Stimulated activated CD4-positive, alpha-beta T cell treated with anti-CD3 and anti-CD28 coated beads, Interleukin-4, amount 100 ng/mL, for 4 hours (primary cell): ENCODE measurements at places on chromosomes 1 and 21.
A peak's percentile ranks its signal among the peaks of the same experiment; 100 is the strongest.

DNA sequence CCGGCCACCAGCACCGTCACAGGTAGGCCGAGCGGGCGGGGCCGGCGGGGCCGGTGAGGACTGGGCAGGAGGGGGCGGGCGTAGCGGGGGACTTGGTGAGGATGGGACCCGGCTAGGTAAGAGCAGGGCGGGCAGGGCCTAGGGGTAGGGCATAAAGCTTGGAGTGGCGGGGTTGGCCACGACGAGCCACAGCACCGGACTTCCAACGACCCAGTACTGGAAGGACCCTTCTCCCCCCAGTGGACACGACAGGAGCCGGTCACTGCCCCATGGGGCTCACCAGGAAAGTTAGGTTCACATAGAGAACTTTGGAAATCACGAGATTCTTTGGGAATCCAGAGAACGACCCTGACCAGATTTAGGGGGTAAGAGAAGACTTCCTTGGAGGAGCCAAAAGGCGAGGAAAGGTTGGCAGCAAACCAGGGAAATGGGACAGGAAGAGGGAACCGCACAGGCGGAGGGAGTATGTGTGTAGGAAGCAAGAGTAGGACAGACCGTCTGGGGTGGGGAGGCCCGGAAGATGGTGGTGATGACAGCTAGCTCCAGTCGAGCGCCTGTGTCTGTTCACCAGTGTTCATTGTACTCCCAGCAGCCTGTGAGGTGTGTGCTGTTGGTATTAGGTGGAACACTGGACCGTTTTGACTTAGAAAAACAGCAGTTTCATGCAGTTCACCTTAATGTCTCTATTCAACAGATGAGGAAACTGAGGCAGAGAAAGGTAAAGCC is 20.4 kb downstream of the ZNF362 start:
- no peak for DNase-seq

DNA sequence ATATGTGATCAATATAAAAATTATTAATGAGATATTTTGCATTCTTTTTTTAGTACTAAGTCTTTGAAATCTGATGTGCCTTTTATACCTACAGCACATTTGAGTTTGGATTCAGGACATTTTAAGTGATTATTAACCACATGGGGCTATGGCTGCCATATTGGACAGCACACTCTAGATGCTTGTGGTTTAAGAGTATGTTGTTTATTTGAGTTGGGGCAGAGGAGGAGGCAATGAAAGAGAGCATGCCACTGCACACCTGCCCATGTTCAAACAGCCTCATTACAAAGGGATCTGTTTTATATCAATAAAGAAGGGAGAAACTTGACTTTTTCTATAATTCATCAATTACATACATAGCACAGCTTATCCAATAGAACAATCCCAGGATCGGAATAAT is 99.4 kb upstream of the EDEM3 start:
- no peak for DNase-seq

DNA sequence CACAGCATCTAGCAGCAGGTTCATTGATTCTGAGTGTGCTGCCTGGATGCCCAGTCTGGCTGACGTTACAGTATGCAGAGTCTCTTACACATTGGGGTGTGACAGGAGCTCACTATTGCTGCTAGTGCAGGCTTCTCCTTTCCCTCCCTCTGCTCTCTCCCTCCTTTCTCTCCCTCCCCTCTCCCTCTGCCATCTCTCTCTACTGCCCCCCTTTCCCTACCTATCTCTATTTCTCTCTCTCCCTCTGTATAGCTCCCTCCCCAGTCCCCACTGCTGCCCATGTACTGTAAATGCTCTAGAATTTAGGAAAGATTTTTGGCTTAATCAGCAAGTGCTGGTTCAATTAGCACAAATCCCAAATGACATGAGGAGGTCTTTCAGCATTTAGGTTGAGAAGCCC is 62.8 kb downstream of the PCBP3 start:
- no peak for DNase-seq

DNA sequence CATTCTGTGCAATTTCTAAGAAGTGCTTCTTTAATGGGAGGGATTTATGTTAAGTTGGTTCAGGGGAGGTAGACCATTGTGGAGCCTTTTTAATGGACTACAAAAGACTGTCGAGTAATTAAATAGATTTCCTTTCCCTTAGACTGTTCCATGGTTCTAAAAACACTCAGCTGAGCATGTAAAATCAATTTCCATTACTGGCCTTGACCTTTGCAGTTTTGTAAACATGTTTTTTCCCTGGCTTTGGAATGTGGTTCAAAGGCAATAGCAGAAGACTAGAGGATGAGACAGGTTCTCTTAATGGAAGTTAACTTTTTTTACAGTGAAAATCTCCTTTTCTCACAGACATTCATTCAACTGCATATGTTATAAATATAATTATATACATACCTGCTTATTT is 37.6 kb upstream of the BTG3 start:
- no peak for DNase-seq

GRCh38 chr1:56434025-56434424 is 145.3 kb downstream of the PLPP3 start:
- no peak for DNase-seq

- no peak for DNase-seq
Observed at GRCh38 chr1:37186246-37186756, 152.0 kb upstream of the GRIK3 start.

DNA sequence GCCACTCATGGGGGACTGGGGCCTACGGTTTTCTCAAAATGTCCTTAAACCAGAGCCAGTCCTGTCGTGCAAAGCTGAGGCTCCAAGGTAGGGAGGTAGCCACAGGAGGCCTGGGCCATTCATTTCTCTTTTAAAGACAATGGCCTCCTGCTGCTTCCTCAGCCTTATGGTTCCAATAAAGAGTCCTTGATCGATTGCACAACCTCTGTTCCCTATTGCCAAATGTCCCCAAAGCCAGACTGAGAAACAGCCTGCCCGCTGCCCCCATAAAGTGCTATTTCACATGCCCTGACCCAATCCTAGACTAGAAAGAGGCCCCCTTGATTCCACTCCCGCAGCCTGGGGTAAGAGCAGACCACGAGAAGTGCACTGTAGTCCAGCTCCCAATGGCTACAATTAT is 166.7 kb downstream of the CLIC6 start:
- DNase-seq: no peak

DNA sequence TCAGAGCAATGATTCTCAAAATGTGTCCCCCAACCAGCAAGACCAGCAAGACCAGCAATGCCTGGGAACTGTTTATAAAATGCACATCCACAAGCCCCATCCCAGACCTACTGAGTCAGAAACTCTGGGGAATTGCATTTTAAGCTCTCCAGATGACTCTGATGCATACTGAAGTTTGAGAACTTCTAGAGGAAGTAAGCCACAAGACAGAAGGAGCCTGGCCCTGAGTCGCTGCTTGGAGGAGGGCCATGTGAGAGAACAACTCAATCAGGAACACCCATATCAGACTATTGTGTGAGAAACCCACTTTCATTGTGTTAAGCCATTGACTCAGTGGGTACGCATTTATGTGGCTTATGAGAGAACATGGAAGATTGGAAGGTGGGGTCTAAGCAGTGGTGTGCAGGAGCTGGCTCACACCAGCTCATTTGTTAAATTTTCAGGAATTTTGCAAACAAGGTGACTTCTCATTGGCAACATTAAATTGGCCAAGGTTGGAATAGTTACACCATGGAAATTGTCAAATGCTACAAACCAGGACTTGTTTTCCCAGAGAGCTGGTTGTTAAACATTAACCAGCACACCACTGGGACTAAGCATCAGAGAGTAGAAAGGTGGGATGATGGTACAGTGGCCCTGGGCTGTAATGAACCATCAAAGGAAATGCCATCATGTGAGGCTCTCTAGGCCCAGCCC is 38.9 kb downstream of the ATP1A1 start:
- no peak for DNase-seq

GRCh38 chr1:30380625-30380984 is 342.8 kb downstream of the MATN1 start:
- DNase-seq: no peak

- DNase-seq: no peak
Observed at GRCh38 chr1:34711485-34711884, 43.4 kb upstream of the GJB5 start.

DNA sequence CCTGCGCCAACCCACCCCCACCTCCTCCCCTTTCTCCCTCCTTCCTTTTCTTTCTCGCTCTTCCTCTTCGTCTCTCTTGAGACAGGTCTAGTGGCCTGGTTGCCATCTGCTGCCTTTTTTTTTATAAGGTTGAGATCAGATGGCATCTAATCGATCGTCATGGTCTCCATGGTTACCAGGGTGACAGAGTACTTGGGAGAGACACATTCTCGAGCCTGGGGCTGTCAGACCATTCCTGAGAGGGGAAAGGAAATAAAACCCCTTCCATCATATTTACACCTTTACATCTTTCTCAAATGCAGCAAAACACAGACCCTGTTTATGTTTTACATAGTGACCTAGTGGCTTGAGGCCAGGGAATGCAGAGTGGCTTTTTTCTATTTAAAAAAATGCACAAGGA is 53.5 kb upstream of the SLC22A15 start:
- no peak for DNase-seq

DNA sequence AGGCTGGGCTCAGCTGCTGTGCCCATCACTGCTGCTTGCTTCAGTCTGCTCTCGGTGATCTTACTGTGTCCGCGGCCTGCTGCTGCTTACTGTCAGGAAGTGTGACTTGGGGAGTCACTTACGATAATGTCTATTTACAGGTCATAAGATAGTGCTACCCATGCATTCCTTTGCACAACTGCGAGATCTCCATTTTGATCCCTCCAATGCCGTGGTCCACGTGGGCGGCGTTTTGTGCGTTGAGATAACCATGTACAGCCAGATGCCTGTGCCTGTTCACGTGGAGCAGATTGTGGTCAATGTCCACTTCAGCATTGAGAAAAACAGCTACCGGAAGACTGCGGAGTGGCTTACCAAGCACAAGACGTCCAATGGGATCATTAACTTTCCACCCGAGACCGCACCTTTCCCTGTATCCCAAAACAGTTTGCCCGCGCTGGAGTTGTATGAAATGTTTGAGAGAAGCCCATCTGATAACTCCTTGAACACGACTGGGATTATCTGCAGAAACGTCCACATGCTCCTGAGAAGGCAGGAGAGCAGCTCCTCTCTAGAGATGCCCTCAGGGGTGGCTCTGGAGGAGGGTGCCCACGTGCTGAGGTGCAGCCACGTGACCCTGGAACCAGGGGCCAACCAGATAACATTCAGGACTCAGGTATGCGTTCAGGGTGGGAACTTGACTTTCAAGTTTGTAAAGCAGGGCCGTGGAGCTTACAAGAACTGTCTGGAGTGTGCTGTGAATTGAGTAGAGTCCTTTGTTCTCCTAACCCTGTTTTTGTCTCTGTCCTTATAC is 24.4 kb upstream of the PWP2 start:
- no peak for DNase-seq

DNA sequence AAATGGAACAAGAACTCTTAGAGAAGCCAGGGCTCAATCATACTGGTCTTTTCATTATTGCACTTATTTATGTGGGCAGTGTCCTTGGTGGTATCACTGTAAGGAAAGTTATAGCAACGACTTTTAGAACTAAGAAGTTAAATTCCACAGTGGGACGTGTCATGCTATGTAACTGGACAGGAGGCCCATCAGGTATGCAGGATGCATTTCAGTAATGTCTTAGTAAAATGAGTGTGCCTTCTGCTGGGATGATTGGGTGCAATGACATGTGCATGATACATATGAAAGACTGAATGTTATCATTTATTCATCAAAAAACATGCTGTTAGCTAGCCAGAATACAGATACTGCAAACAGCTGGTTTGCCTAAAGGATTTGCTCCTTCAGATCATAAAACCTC is 6.9 kb upstream of the ATP1B1 start:
- DNase-seq: no peak

GRCh38 chr1:155080312-155081228 is 1.9 kb downstream of the EFNA3 start:
- peak; percentile 21 for DNase-seq

GRCh38 chr1:116329524-116330341 is 43.3 kb upstream of the ATP1A1 start:
- DNase-seq: no peak

DNA sequence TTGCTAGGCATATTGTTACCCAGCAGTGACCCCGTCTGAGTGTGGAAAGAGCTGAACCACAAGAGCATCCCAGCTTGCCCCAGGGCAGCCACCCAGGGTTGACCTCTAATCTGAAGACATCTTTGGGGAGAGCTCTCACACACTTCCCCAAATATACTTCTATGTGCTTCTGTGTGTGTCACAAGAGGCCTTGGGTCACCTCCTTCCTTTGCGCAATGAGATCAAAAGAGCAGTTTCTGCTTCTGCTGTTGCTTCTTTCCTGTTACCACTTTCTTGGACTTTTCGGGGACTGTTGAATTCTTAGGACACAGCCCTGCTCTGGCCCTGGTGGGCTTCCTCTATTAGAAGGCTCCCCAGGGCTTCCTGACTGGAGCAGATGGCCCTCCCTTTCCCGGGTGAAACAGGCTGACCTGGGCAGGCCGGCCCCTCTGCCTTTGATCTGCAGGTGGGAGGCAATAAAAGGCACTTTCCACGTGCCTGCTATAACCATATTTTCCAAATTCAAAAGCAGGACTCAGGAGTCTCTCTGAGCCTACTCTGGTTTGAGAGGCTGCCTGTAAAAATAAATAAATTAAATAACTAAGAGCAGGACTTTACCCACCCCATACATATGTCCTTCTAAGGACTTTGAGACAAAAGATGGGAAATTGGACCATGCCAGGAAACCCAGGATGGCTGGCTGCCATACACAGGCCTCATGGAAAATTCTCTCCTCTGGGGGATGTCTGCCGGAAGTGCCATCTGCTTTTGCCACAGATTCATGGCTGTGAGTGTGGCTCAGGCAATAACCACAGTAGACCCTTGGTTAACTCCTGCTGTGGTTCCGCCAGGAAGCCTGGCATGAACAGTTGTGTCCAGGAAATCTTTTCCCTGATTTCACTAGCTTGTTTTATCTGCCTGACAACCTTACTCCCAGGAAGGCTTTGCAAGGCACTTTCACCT is 28.3 kb upstream of the RCSD1 start:
- DNase-seq: no peak

GRCh38 chr1:240998024-240998423 is 359.0 kb downstream of the RGS7 start:
- DNase-seq: no peak

DNA sequence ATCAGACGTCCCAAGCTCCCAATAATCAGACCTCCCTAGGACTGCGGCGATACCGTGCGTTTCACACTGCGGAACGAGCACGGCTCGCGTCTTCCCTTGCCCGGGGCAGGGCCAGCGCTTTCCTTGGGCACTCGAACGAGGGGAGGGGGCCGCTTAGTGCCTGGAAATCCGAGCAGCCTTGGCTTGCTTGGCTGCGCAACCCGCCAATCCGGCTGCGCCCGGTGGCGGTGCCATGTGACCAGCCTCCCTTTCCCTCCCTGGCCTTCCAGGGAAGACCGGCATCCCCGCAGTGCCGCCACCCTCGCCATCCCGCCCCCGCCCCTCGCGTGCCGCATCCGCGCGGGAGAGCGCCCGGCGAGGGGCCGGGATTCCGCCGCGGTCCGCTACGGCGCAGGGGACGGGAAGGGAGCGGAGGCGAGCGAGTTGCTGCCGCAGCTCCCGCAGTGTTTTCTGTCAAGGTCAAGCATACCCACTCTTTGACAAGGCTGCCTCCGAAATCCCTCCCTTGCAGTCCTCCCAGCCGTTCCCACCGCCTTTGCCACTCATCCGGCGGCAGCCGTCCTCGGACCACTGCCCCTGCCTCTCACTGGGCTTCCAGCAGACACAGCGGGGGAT is 8.3 kb upstream of the RNF19B start:
- DNase-seq: no peak
